ENCODE measurements at places on chromosomes 7 and 10.

DNA sequence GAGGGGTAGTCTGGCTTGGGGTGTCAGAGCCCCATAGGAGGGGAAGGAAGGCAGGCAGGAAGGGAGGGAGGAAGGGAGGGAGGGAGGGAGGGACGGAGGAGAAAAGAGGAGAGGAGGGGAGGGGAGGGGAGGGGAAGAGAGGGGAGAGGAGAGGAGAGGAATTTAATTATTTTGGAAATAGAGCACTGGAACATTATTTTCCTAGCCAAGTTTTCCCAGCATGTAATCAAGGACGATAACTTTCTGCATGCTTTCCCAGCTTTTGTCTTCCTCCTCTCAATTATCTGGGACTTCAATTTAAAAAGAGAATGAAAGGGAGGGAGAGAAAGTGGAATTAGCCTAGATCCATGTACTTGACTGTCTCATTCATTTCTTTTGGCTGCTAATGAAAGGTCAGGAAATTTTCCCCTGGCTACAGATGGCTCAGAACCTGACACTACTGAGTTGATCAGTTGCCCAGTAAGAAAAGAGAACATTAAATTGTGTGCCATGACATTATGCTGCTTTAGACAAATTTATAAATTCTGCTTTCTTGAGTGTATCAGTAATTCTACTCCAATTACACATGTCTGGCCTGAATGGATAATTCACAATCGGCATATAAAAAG, 148.8 kb downstream of the LRRC4 start:
- DNase-seq = no peak

DNA sequence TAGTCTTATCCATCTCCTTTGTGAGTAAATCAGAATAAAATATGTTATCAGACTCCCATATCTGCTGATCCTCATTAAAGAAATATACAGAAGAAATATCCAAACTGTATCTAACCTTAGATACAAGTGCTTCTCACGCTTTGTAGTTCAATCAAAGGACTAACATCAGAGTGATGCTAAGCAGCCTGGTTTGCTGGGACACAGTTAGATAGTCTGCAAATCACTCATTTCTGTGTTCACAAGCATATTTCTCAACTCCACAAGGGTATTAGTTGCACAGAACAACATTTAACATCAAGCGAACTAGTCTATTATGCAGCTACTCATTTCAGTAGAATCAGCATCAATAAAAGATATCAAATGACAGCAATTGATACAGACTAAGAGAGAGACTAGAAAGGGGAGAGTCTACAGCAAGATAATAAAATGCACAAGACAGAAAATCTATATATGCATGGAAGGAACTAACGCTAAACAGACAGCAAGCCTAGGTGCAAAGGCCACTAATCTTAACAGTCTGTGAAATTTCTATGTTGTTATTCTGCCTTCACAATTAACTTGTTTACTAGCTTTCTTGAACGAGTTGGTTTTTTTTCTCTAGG, 30.0 kb downstream of the DNAJC12 start:
- DNase-seq = no peak

DNA sequence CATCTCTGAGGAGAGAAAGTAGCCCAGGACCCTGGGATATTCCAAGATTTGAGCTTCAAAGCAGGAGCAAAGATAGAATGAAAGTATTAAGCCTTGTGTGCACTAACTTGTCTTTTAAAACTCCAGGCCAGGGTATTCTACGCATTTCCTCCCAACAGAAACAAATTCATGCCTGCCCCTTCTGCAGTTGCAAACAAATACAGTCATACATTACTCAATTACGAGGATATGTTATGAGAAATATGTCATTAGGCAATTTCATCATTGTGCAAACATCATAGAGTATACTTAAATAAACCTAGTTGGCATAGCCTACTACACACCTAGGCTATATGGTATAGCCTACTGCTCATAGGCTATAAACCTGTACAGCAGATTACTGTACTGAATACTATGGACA, 154.5 kb upstream of the KIAA1217 start:
- no peak for DNase-seq

DNA sequence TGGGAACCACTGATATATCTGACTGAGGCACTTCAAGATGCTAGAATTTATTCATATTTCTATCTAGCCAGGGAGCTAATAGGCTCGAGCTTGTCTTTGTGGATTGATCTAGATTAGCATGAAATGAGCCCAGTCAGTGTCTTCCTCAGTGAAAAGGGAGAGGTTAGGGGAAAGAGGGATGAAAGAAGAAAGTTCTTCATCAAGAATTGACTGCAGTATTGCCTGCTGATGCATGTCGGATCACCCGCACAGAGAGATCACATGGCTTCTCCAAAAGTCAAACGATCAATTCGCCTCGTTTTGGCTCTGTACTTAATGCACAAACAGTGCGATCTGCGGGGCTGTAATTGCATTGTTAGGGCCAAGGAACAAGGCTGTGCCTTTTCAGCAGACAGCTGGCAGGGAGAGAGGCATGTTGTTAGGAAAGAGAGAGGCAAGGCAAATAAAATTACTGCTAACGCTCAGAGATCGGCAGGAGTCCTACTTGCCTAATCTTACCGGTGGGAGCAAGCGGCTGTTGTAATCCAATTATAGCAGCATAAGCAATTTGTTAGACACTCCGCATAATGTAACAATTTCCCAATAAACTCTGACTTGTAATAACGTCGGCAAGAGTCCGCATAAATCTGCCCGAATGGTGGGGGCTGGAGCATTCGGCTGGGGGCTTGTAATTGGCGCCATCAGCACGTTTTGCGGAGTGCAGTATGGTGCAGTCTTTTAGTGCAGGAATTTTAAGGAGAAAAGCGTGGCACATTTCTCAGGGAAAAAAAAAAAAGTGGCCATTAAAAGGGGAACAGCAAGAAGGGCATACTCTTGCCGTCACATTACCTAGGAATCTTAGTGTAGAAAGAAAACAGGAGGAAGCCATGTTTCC, 102.1 kb downstream of the POLL start:
- DNase-seq = no peak

DNA sequence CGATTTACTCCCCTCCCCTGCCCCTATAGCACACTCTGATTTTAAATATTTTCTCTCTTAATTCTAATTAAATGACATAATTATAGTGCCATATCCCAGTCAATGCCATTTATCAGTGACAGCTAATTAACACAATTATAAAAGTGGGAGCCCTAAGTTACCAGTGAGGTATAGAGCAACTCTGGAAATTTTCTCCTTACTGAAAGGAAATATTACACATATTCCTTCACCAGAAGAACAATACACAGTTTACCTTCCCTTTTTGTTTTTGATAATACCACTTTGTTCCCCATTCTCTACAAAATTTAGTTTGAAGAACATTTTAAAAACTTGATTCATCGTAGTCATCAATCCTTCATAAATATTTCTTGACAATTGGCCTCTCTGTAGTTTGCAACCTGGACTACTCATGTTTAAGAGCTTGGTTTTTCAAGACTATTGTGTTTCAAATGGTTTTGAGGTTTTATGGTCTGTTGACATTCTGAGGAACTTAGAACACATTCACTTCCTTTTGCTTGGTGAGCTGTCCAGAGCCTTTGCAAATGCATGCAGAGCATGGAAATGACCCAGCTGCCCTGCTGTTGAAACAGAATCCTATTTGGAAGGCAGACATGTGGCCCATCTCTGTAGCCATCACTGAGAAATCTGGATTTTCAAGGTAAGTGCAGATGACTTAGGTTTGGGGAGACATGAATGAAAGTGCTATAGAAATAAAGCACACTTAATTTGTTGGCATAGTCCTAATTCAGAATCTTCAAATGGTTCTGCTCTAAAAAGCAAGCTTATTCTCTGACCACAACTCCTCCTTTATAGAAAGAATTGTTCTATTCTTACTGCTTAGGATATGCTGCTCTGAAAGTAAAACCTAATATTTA, at the start of gene GPR141:
Gene GPR141 (plus strand): TSS at position 521 of the 875 bp plus-strand sequence. CDS start 56,628 bp downstream, outside the sequence.
- DNase-seq = no peak

GRCh38 chr10:122495406-122496340, 34.3 kb downstream of the HTRA1 start:
- DNase-seq = no peak

DNA sequence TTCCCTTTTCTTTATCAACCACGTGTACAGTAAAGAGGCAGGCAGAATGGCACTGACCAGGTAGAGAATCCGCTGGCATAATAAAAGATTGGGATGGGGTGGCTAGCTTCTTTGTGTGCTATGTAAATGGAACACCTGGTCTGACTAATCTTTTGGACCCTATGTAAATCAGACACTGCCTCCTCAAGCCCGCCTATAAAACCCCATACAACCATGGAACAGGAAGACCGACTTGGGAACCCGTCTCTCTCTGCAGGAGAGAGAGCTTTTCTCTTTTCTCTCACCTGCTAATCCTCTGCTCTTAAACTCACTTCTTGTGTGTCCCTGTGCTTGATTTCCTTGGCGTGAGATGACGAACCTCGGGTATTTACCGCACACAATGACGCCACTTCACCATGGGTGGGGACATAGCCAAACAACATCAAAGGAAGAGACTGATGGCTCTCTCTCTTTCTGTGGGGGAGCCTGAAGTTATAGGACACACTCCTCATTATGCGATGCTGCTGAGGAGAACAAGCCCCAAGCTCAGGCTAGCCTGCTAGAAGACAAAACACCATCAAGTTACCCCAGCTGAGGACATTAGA, 94.2 kb downstream of the ARL5B start:
- no peak for DNase-seq

DNA sequence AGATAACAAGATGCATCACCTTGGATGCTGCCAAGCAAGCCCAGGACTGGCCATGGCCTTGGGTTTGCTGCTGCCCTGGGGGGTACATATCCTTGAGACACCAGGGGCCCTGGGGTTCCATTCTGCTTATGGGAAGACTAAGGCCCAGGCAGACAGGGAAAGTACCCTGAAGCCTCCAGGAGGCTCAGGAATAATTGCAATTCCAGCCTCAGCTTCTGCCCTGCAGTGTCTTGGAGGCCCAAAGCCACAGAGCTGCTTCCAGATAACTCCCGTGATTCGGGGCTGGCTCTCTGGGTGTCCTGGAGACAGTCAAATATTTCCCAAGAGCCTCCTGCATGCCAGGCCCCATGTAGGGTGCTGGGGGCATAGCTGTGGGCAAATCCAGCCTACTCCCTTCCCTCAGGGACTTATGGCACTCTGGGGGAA, 22.6 kb downstream of the MYL10 start:
- DNase-seq = no peak

DNA sequence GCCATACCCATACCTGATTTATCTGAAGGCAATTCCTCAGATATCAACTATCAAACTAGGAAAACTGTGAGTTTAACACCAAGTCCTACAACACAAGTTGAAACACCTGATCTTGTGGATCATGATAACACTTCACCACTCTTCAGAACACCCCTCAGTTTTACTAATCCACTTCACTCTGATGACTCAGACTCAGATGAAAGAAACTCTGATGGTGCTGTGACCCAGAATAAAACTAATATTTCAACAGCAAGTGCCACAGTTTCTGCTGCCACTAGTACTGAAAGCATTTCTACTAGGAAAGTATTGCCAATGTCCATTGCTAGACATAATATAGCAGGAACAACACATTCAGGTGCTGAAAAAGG, 69.0 kb upstream of the RSBN1L start:
- DNase-seq = no peak

DNA sequence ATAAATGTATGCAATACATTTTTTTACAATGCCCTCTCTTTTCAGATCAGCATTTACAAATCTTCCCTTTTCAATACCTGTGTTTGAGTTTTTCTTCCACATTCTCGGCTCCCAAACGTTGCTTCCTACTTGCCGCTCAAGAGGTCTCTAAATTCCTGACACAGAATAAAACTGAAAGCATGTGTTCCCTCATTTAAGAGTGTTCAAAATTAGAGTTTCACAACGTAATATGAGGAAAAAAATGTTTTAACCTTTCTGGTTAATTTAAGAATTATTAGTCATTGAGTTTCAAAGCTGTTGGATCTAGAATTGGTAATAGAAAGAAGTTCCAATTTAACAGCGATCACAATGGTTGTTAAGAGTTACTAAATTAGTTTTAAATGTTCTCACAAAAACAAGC, 100.4 kb downstream of the ARID5B start:
- no peak for DNase-seq

DNA sequence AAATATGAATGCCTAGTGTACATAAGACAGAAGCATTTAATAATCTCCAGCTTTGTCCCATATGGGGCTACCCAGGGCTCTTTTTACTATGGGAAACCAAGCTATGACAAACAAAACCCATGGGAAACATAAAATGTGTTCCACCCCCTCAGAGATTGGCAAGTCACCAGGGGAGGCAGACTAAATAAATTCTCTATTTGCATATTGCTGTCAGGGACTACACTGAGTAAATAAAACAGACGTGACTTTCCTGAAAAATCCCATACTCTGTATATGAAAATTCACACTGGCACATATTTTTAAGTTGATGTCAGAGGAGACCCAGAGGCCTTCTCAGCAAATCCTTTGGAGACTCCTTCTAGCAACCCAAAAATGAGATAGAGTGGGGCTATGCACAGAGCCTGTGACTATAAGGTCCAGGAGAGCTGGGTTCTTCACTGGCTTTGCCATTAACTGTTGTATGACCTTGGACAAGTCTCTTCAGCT, 44.0 kb upstream of the HPSE2 start:
- DNase-seq = peak; percentile 89

DNA sequence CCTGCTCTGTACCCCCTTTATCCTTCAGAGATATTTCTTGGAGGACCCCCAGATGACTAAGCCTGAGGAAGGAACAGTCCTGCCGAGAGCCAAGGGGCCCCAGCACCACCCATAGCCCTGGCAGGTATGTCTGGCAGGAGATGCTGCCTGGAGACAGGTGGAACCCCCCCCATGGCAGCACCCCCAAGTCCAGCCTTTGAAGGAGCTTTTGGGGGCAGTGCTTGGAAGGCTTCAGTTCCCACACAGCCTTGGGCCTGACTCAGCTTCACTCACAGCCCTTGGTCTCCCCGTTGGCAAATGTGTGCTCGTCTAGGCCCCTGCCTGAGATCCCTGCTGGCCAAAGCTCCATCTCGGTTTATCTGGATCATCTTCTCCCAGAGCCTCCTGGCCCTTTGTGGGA, 23.0 kb upstream of the PCBD1 start:
- no peak for DNase-seq

DNA sequence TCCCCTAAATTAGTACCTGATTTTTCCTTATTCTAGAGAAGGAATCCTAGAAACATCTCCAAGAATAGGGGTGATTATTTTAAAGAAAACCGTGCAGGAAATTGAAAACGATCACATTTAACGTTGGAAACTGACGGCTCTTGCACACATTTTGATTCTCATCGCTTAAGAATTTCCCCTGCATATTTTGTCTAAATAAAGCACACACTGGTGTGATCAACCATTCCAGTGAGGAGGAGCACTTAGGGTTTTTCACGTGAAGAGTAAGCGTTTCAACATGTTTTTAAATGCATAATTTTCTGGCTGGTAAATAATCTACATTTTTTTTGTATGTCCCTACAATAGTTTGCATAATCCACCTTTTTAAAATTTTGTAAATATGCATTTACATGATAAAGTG, 229.7 kb upstream of the PFKP start:
- no peak for DNase-seq

Measured in LNCaP clone FGC (cell line).